Transverse colon (tissue), 4 donors: ENCODE measurements at places on chromosomes 4 and X. TPM values are rescaled to one million over a fixed set of nuclear protein-coding genes. Genes with fewer than 3 reads are reported as not detected.

The TMEM255A gene
- 1.4 TPM for total RNA-seq

DNA sequence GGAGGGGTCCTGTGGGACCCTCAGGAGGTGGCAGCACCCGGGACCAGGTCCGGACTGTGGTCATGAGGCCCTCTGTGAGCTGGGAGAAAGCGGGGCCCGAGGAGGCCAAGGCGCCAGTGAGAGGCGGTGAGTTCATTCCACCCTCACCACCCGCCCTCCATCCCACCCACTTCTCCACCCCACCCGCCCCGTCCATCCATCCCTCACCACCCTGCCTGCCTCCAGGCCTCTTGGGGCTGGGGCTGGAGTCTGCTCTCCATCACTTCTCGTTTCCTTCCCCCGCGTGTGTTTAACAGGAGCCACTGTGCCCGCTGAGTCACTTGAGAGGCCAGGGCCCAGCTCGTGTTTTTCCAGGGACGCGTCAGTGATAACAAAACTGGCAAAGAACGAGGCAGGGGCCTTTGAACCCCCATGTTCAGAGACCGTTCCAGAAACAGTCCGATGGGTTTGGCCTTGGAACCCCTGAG lies 6.2 kb downstream of the SH3TC1 start:
- peaks cover 10% of the 10 kb centered on the region for H3K4me1 ChIP-seq
- no peak overlapping the region for H3K4me3 ChIP-seq
- no peaks in the 10 kb centered on the region for H3K27me3 ChIP-seq
- no peak for DNase-seq
- H3K36me3 ChIP-seq, result no peaks in the 10 kb centered on the region

The EGFL6 gene
- total RNA-seq, result not detected

- no peak for DNase-seq
- no peak overlapping the region for H3K27ac ChIP-seq
- H3K36me3 ChIP-seq, result no peaks in the 10 kb centered on the region
- H3K4me3 ChIP-seq, result no peak overlapping the region
- H3K4me1 ChIP-seq, result no peaks in the 10 kb centered on the region
These were observed 41.4 kb downstream of the MAML3 start for GRCh38 chr4:140112576-140112975.

DNA sequence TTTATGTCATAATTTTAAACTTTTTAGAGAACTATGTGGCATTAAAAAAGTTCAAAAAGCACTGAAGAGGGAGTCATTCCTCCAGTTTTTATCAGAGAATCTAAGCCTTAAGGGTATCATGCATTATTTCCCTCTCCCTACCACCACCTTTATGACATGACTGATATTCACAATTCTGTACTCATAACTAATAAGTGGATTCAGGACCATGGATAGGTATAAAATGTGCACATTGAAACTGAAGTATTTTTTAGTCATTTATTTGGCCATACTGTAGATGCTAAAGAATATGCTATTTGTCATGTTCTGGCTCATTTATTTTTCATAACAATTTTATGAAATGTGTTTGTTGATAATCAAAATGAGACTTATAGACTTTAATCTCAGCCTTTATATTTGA lies 897.5 kb upstream of the AGA start:
- H3K4me3 ChIP-seq, result no peak overlapping the region
- no peaks in the 10 kb centered on the region for H3K36me3 ChIP-seq
- H3K27me3 ChIP-seq, result no peaks in the 10 kb centered on the region
- no peaks in the 10 kb centered on the region for H3K4me1 ChIP-seq
- no peak for DNase-seq
- no peak overlapping the region for H3K27ac ChIP-seq

DNA sequence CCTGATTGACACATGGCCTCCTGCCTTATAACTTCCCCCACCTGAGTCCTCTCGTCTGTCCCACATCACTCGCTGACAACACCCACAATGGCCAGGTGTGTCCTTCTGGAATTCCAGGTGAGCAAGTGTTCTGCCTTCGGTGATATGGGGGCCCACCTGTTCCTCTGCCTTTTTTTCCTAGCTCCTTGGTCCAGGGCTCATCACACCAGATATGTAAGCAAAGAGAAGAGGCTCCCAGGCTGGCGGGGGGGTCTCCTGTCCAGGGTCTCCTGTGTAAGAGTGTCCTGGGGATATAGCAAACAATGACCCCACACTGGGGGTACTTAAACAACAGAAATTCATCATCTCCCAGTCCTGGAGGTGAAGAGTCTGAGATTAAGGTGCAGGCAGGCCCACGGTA lies 25.2 kb downstream of the P2RY8 start:
- no peak overlapping the region for H3K4me3 ChIP-seq
- DNase-seq, result no peak
- no peaks in the 10 kb centered on the region for H3K27me3 ChIP-seq
- no peaks in the 10 kb centered on the region for H3K36me3 ChIP-seq
- H3K4me1 ChIP-seq, result no peaks in the 10 kb centered on the region
- no peak overlapping the region for H3K27ac ChIP-seq

- H3K4me1 ChIP-seq, result no peaks in the 10 kb centered on the region
- H3K36me3 ChIP-seq, result no peaks in the 10 kb centered on the region
- no peak overlapping the region for H3K27ac ChIP-seq
- no peak overlapping the region for H3K4me3 ChIP-seq
These were observed 57.6 kb downstream of the PROM1 start for GRCh38 chr4:16026160-16026761.

DNA sequence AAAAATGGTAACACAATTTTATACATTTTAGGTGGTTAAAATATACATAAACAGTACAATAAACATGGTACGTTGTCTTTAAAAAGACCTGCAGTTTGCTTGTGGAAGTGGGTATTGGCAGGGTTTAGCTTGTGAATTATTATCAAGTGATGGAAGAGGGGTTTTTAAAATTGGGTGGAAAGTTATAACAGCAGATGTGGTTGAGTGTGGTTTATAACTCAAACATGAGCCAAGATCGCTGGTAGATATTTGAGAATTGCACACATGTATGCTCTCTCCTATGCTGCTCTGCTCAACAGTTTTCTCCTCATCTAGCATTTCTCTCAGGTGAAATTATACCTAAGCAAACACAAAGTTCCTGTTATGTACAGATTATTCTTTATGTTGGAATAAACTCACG lies 14.0 kb downstream of the EPGN start:
- no peaks in the 10 kb centered on the region for H3K27me3 ChIP-seq
- no peak for DNase-seq
- no peak overlapping the region for H3K27ac ChIP-seq
- no peak overlapping the region for H3K4me3 ChIP-seq
- H3K36me3 ChIP-seq, result no peaks in the 10 kb centered on the region

GRCh38 chr4:13176741-13177142 lies 307.4 kb downstream of the RAB28 start:
- no peaks in the 10 kb centered on the region for H3K27me3 ChIP-seq
- DNase-seq, result no peak
- H3K4me1 ChIP-seq, result no peaks in the 10 kb centered on the region

The PSAPL1 gene
- not detected for total RNA-seq

GRCh38 chrX:31649201-31649600 lies 577.4 kb upstream of the FTHL17 start:
- no peaks in the 10 kb centered on the region for H3K36me3 ChIP-seq
- H3K4me1 ChIP-seq, result no peaks in the 10 kb centered on the region
- H3K27me3 ChIP-seq, result no peaks in the 10 kb centered on the region
- no peak overlapping the region for H3K27ac ChIP-seq
- no peak overlapping the region for H3K4me3 ChIP-seq

The USP51 gene
- not detected for total RNA-seq

GRCh38 chr4:185028625-185029024 lies 10.3 kb downstream of the HELT start:
- H3K27ac ChIP-seq, result no peak overlapping the region
- no peak for DNase-seq
- peaks cover 59% of the 10 kb centered on the region for H3K27me3 ChIP-seq
- H3K4me1 ChIP-seq, result no peaks in the 10 kb centered on the region
- no peak overlapping the region for H3K4me3 ChIP-seq

GRCh38 chrX:115972717-115973116 lies 197.8 kb upstream of the AGTR2 start:
- DNase-seq, result no peak
- no peaks in the 10 kb centered on the region for H3K27me3 ChIP-seq
- H3K36me3 ChIP-seq, result no peaks in the 10 kb centered on the region
- H3K4me3 ChIP-seq, result no peak overlapping the region
- H3K4me1 ChIP-seq, result no peaks in the 10 kb centered on the region

The MAPK10 gene
- 8.3 TPM for total RNA-seq

The SNX25 gene
- 17.1 TPM for total RNA-seq
